Stimulated activated CD8-positive, alpha-beta memory T cell treated with anti-CD3 and anti-CD28 coated beads, Interleukin-15, amount 100 ng/mL, for 1 hour (primary cell): ENCODE measurements at places on chromosomes 1 and 21.

- no peak for DNase-seq
Observed at GRCh38 chr1:243559575-243560162, 290.4 kb downstream of the AKT3 start.

DNA sequence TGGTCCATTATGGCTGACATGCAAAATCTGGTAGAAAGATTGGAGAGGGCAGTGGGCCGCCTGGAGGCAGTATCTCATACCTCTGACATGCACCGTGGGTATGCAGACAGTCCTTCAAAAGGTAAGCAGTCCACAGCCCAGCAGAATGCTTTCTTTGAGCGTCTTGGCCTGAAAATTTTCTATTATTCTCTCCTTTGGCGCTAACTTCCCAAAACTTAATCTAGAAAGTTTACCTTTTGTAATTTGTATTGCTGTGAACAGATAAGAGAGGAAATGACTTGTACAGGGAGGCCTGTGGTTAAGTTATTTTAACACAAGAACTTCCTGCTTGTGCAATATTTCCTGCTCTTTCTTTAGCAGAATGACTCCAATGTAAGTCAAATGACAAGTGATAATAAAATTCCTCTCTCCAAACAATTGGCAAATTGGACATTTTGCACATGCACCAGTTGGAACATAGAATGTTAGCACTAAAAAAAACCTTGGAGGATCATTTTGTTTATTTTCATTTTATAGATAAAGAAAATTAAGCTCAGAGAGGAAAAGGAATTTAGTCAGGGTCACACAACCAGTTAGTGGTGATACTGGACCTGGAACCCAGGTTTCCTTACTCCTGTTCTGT is 18.9 kb downstream of the CAP1 start:
- no peak for DNase-seq

- no peak for DNase-seq
Observed at GRCh38 chr1:164907666-164908065, 348.7 kb downstream of the PBX1 start.

DNA sequence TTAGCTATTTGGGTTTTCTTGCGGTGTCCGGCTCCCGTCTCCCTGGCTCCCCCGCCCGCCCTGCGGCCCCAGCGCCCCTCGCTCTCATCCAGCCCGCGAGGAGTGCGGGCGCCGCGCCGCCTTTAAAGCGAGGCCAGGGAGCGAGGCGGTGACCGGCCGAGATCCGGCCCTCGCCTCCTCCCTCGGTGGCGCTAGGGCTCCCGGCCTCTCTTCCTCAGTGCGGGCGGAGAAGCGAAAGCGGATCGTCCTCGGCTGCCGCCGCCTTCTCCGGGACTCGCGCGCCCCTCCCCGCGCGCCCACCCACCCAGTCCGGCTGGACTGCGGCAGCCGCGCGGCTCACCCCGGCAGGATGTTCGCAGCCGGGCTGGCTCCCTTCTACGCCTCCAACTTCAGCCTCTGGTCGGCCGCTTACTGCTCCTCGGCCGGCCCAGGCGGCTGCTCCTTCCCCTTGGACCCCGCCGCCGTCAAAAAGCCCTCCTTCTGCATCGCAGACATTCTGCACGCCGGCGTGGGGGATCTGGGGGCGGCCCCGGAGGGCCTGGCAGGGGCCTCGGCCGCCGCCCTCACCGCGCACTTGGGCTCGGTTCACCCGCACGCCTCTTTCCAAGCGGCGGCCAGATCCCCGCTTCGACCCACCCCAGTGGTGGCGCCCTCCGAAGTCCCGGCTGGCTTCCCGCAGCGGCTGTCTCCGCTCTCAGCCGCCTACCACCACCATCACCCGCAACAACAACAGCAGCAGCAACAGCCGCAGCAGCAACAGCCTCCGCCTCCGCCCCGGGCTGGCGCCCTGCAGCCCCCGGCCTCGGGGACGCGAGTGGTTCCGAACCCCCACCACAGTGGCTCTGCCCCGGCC is 492 bp downstream of the HLX start:
- no peak for DNase-seq

GRCh38 chr1:113048064-113048463 is 24.9 kb upstream of the LRIG2 start:
- no peak for DNase-seq

DNA sequence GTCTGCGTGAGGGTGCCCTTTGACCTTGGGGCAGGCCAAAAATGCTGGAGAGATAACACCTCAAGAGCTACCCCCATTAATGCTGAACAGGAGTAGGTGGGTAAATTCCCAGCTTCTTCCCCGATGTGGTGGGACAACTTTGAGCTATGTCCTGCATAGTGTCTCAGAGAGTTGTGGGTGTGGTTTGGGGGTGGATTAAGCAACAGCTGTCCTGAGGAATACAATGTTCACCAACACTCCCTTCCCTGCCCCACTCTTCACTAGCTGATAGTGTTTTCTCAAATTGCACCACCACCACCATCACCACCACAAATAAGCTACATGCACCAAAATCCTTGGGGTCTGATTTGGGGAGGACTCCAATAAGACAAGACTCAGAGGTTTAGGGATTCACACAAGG is 258.4 kb downstream of the HLX start:
- DNase-seq, result no peak

DNA sequence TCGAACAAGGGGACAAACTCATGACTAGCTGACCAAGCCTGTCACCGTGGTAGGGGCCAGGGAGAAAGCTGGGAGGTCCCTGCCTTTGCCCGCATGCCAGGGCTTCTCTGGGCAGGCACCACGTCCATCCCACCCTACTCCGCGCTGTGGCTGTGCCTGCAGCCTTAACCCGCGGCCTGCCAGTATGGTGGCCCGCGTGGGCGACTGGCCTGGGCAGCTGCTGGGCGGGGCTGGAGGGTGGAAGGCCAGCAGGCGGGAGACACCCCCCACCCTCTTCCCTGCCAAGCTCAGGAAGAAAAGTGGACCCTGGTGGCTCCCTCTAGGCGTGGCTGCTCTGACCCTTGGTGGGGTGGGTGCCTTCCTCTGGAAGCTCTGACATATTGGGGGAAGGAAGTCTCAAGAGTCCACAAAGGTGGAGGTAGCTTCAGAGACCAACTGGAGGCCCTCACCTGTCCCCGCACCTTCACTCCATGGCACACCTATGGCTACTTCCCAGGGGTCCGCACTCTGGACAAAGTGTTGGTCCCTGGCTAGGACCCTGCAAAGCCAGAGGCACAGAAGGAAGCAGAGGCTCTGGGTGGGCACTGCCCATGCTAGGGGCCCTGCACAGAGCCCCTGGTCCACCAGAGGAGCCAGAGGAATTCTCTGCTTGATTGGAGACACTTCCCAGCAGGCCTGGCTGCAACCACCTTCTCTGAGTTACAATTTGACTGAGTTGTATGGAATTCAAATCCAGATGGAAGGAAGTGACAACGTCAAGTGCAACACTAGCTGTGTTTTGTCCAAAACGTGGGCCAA is 3.3 kb upstream of the SKI start:
- no peak for DNase-seq

DNA sequence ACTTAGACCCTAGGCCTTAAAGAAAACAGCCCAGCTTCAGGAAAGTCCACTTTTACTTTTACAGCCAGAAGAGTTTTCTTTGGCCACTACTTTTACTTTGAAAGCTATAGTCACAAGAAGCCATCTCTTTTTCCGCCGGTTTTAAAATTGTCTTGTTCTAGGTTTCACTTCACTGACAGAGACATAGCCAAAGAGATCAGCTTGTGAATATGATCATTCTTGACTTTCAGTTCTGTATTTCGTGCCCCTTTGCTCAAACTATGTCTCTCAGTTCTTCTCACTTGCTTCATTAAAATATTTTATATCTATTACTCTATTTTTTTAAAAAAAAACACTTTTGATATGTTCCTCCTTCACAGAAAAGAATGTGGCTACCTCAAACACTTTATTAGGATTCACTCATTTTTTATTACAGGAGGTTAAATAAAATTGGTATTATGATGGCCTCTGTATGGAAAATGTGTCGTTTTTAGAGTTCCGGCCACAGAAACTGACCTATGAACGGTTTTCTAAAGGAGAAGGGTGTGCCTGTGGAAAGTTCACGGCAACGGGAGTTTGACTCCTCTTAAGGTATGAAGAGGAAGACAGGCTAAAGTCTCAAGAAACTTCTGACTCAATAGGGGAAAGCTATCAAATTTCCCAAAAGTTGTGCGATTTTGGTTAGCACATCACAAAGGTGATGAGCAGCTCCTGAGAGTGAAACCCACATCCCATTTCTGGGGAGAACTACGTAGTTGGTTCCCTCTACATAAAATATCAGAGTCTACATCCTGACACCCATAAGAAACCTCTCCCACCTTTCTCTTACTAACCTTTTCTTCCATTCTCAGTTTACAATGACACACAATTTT is 1.2 kb downstream of the MCOLN2 start:
- DNase-seq, result no peak

- no peak for DNase-seq
Observed at GRCh38 chr1:16903054-16903453, 7.3 kb downstream of the RNU1-2 start.

GRCh38 chr1:91234181-91234580 is 170.5 kb downstream of the HFM1 start:
- no peak for DNase-seq

DNA sequence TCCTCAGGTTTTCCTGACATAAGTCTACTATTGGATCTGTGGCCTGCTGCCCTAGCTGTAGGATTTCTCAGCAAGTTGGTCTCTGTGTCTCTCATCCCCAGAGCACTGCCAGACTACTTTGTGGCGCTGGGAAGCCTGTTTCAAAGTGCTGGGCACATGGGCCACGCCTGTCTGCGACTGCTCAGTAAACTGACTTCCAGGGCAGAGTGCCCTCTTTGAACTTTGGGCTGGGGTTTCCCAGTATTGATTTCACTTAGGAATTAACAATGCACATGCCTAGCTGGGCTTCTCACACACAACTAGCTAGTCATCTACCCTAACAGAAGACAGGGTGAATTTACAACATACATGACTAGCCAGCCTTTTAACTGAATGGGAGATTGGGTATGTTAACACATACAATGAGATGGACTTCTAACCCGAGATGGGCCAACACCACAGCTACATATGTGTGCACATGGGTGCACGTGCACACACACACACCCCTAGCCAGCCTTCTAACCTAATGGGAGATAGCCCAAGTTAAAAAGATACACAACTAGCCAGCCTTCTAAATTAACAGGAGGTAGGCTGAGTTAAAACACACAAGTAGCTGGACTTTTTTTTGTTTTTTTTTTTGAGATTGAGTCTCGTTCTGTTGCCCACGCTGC is 6.9 kb upstream of the TRIM17 start:
- DNase-seq, result no peak

DNA sequence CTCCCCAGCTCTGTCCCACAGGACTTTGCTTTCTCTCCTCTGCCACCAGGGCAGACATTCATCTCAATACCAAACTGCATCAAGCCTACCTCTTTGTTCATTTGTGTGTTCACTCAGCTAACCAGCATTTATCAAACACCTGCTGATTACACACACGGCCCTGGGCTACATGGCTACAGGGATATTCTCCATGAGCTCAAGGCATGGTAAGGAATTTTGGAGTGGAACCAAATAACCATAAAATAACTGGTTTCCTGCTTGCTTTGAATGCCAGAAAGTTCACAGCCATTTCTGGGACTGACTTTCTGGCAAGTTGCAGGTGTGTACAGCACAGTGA is 54.6 kb downstream of the LDLRAD2 start:
- DNase-seq, result no peak

DNA sequence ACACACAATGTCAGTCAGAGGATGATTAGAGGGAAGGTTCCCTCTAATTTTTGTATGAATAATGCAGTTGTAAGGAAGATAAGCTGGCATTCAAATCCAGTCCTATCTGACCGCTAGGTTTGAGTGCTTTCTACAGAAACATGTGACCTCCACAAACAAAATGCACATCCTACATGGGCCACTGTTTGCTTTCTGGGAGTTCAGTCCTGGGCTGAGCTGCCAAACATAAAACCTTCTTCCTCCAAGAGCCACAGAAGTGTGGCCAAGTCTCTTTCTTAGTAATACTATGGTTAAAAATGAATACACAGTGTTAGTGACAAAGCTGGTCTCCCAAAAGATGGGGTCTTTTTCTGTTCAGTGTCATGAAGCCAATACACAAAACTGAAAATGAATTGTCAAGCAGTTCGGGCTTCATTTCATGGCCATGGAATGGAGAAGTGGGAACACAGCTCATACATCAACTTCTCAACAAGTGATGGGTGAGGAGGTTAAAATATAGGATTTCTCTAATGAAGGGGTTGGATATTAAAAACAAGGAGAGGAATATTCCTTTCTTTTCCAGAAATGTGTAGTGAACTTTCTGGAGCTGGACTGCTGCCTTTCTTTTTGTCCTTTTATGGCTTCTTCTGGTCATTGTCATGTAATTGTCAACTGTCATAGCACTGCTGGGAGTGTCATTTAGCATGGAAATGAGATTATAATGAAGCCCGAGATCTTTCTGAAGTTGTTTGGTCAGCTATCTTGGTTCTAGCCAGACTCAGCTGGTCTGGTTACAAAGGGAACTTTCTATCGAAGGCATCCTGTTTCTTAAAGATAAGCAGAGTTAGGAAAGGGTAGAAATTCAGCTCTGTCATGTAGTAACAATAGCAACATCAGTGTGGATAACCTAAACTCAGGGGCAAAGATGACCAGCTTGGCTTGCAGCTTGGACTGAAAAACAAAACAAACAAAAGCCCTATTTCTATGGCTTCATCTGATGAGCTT is 135.1 kb downstream of the CHD1L start:
- no peak for DNase-seq

GRCh38 chr1:35847935-35848565 is 35.0 kb upstream of the AGO1 start:
- DNase-seq, result no peak

DNA sequence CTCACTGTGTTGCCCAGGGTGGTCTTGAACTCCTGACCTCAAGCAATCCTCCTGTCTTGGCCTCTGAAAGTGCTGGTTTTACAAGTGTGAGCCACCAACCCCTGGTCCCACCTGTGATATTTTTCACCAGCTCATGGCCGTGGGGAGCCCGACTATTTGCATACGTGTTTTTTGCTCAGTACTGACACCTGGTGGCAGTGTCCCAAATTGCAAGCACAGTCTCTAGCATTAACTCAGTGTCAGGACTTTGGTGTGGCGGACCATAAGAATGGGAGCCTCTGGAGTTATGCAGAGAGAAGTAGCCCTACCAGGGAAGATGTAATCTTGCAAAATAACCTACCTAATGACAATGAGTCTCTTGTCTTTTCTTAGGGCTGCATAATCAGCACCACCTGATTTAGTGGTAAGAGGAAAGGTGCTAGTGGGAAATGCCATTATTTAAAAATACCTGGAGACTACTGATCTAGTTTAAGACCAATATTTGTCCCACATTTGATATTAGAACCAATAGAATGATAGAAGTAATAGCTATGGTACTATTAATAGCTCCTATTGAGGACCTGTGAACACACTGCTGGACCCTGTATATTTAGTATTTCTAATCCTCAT is 305.4 kb downstream of the DISC1 start:
- DNase-seq, result no peak

DNA sequence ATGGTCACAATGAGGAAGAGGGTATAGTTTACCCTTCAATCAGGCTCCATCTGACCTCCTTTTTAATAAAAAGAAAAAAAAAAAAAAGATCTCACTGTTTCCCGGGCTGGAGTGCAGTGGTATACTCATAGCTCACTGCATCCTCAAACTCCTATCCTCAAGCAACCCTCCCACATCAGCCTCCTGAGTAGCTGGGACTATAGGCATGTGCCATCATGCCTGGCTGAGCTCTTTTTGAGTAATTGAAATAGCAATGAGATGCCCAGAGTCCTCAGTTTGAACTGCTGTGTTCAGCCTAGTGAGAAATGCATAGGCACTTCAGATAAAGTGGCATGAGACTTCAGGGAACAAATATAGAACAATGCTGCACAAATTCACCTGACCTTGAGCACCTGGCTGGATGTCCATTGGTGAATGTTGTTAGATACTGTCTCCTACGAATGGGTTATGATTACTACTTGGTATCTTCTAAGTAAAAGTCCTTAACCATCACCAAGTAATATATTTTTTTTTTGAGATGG is 67.6 kb downstream of the NR5A2 start:
- DNase-seq, result no peak
